ENCODE measurements at places on chromosomes 5 and 9.

GRCh38 chr5:114317751-114318150, 44.1 kb upstream of the KCNN2 start:
- DNase-seq, result no peak

DNA sequence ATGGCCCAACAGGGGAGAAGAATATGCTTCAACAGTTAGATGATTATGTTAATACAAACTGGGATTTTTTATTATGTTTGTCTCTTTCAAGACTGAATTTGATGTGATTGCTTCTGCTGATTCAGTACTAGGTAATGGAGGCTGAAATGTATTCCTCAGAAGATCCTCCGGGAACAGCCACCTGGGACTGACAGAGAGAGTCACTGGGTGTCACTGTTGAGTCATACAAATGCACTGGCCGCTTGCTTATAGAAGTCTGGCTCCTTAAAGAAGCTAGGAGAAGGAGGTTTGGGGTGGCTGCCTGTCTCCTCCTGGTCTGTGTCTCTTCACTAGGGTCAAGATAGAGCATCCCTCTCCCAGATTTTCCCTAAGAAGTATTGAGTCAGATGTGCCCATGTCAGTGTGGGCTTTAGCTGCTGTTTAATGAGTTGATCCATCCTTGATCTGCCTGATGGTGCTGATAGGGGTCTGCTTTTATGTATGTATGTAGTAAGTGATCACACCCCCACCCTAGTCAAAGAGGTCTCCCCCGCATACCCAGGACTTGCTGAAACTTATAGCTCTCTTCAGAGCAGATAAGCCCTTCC, 773.4 kb downstream of the BRINP1 start:
- DNase-seq, result peak; percentile 20

GRCh38 chr5:31916327-31916726, 257.8 kb downstream of the GOLPH3 start:
- DNase-seq, result no peak

- no peak for DNase-seq
These were observed 135.7 kb downstream of the ADAMTS2 start for GRCh38 chr5:179209359-179210150.

GRCh38 chr9:5651246-5651645, 22.3 kb downstream of the RIC1 start:
- no peak for DNase-seq

GRCh38 chr5:42387563-42387962, 35.7 kb upstream of the GHR start:
- no peak for DNase-seq

- no peak for DNase-seq
These were observed 7.5 kb downstream of the OR1K1 start for GRCh38 chr9:122807271-122807900.

DNA sequence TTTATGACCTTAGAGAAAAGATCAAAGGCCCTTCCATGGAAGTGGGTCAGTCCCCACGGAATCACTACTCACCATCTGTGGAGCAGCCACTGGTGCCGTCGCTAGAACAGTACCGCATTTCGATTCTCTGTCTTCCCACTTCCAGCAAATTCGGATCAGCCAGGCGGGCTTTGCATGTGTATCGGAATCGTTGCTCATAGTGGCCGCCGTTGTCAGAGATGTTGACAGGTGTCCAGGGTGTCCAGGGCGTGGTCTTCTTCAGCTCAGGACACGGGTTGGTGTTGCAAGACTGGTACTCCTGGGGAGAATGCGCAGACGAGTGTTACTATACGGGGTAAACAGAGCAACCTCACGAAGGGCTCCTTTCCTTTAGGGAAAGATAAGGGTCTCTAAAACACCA, 479.5 kb downstream of the SEMA5A start:
- no peak for DNase-seq

DNA sequence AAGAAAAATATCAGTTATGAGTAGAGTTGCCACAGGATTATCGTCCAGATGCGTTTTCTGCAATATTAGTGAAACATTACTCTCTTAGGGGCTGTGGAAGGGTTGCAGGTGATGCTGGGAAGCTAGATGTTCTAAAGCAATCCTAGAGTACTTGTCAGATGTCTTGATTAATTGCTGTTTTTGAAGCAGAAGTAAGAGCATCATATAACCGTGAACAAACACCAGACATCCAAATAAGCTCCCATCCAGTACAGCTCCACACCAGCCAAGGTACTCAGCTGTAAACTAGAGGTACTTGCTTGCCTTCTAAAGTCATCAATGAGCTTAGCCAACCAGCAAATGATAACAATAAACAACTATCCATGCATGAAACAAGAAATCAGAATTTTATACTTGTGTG, 131.1 kb downstream of the ST8SIA4 start:
- DNase-seq, result no peak

- no peak for DNase-seq
These were observed 82.6 kb upstream of the LMX1B start for GRCh38 chr9:126531035-126531571.

DNA sequence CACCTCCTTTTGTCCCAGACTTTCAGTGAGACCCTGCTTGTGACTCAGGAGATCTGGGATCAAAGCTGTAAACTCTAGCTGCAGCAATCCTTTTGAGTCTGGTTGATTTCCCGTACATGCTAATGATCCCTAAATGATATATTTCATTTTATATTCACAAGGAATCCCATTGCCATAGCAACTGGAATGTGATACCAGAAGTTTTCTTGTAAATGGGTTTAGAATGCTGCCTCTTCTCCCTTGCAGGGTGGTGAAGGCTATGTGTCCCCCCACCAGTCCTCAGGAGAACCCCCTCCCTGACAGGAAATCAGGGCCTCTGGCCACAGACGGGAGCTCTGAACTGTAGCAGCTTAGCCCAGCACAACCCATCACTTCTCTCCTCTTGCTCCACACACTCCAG, 215.0 kb downstream of the FSTL4 start:
- DNase-seq, result no peak

- DNase-seq, result no peak
These were observed 55.4 kb downstream of the ADGRV1 start for GRCh38 chr5:90613918-90614504.

GRCh38 chr5:25964009-25964372, 1074.4 kb downstream of the CDH9 start:
- DNase-seq, result no peak

DNA sequence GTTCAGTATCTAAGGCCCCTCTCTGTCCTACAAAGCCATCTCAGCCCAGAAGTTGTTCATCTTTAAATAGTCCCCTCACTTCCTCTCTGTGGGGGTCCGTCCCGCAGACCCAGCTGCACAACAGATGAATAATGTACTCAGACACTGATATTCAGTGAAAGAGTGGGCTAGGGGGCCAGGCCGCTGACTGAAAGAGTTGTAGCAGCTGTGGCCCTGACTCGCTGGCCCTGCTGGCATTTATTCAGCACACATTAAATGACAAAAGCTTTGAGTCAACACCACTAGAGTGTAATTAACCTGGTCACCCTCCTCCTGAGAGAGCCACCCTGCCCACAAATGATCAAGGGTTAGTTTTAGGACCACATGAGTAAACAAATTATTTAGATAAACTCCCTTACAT, 76.3 kb downstream of the MED10 start:
- no peak for DNase-seq

DNA sequence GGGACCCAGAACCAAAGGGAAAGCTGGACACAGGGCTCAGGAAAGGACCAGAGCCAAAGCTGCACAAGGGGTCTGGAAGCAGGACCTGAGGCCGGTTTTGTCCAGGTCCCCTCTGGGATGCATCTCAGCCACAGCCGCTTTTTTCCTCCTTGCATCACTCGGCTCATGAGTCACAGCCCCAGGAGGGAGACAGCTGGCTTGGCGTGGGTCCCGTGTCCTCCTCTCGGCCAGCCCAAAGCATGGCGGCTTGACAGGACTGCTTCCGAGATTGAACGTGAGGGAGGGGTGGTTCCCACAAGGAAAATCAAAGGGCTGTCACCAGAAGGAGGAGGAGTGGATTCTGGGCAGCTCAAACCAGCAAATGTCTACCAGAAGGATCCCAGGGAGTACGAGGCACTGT, 56.7 kb upstream of the CPLX2 start:
- no peak for DNase-seq

- DNase-seq, result no peak
These were observed 457 bp downstream of the UGCG start for GRCh38 chr9:111896942-111897600.

DNA sequence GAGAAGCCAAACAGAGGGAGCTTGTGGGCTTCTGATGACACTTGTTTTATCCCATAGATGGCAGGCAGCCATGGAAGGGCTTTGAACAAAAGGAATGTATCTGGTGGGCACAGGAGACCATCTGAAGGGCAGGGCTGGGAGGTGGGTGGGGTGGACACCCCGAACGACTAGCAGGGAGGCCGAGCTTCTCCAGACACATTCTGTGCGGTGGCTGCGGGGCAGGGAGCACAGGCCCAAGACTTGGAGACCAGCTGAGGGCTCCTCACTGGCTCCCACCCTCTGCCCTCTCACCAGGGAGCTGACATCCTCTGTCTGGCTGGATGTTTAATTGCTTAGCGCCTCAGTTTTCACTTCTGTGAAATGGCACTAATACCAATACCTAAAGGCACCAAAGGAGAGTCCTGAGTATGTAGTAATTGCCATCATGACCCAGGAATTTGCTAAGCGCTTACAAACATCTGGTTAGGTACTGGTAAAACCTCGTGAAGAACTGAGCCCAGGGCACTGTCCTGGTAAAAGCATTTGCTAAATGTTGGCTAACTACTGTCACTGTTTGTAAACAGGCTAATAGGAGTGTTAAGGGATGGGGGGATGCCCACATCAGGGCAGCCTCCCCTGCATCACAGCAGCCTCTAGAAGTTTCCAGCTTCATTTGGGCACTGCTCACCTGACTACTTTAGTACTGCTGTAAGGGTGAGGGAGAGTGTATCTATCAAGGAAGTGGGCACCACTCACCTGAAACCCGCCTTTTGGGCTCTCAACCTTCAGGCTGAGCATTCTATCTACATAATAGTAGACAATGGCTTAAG, 2.1 kb upstream of the PHF2 start:
- DNase-seq, result no peak

GRCh38 chr5:180130876-180131740, 59.5 kb upstream of the RNF130 start:
- DNase-seq, result no peak

GRCh38 chr9:112162621-112163413, 12.3 kb downstream of the SUSD1 start:
- no peak for DNase-seq

GRCh38 chr9:92138157-92138959, 23.1 kb upstream of the SPTLC1 start:
- peak; percentile 65 for DNase-seq

DNA sequence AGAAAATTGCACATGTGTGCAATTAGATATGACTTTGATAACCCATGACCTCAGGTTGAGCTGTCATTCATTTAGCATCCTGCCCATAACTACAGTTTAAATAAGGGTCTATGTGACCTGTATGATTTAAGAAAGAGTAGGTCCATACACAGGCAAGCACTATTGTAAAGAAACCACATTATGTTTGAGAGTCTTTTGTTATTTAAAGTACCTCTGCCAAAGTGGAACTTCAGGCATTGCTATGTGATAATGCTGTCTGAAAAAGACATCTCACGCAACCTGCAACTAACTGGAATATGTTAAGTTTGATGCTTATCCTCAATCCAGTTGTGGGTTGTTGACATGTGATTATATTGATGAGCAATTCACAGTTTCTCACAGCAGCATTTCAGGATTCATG, 317.0 kb downstream of the TMEM161B start:
- no peak for DNase-seq

DNA sequence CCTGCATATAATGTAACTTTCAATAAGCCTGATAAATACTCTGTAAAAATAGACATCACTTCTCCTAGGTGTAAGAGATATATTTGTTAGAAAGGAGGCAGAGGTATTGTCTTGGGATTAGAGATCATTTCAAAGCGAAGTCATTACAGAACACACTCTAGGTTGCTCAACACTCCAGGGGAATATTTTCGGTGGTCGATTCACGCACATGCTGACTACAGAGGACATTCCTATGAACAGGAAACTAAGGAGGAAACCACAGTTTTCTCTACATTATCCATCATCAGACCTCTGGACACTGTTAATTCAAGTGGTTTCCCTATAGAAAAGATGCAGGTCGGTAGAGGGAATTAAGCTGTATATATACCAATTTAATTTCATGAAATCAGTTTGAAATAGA, 370.0 kb downstream of the NDUFS4 start:
- no peak for DNase-seq

Measured in GM12865 (cell line).